Amygdala (tissue), 56 donors: ENCODE measurements at places on chromosomes 2 and 18.

DNA sequence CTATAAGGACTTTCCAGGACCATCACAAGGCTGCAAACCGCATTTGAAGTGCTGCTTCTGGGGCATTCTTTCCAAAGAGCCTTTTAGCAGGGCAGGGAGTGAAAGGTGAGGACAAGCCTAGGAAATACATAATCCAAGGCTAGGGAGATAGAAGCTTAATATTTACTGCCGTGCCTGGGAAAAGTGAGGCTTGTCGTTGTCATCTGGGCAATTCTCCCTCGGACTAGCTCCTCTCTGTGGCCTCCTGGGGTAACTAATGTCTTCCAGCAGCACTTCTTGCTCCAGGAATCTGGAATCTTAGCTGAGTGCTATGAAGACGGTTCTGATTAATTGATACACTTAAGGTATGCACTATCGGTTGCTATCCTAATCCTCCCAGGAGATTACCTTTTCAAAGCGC, 69.3 kb upstream of the ATL2 start:
- no peak for DNase-seq

DNA sequence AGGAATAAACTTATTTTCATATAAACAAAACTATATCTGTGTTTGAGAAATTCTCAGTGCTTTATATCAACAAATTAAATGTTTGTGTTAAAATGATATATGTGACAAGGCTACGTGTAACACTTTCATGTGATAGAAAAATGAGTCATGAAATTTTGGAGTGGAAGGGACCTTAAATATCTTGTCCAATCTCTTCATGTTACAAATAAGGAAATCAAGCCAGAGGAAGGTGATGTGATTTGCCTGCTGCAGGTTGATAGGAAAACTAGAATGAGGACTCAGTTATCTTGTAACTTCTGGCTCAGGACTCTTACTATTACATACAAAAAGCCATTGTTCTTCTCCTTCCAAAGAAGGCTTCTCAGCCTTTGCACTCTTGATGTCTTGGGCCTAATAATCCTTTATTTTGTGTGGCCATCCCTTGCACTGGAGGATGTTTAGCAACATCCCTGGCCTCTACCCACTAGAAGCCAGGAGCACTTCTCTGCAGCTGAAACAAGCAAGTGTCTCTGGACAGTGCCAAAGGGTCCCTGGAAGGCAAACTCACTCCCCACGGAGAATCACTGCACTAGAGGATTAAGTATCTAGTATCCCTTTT, 43.0 kb upstream of the NARS1 start:
- no peak for DNase-seq

GRCh38 chr2:167945660-167946368, 301.6 kb downstream of the STK39 start:
- DNase-seq: no peak

- no peak for DNase-seq
Observed at GRCh38 chr2:174613531-174613930, 15.9 kb upstream of the WIPF1 start.

DNA sequence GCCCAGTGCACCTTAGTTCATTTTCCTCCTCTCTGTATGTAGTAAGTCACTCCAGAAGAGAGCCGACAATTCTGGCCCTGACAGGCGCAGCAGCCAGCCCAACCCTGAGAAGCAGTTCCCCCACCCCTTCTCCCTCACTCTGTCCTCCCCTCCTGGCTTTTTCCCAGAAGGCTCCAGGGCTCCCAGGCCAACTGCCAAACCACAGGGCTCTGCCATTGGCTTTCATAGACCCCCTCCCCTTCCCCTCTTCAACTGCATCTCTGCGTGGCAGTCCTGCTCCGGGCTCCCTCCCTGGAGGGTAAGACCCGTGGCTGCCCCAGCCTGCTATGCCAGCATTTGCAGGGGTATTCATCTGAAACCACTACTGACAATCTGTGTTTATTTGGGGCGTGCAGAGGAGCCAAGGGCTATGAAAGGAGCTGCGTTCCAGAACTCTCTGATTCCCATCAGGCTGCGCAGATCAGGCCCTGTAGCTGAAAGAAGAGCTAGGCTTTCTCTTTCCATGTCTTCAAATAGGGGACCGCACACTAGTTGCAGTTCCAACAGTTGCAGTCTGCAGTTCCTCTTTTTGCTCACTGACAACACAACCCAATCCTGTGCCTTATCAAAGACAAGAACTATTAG, 388.6 kb upstream of the TNP1 start:
- DNase-seq: peak; percentile 57

DNA sequence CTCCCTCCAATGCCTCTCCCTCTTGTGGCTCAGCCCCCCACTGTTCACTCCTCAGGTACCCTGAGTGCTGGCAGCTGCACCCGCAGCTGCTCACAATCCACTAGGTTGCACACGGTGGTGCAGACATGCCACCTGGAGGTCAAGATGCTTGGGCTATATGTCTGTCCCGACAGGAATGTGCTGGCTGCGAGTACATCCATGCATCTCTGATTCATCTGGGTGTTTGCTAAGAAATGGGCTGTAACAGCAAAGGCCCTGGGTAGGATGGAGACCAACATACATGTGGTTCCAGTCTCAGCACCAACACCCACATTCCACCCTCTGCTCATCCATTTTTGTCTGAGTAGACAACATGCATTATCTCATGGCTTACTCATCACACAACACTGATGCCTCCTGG, 31.3 kb downstream of the ANKMY1 start:
- no peak for DNase-seq

GRCh38 chr2:158407031-158407430, 49.5 kb downstream of the CCDC148 start:
- no peak for DNase-seq

DNA sequence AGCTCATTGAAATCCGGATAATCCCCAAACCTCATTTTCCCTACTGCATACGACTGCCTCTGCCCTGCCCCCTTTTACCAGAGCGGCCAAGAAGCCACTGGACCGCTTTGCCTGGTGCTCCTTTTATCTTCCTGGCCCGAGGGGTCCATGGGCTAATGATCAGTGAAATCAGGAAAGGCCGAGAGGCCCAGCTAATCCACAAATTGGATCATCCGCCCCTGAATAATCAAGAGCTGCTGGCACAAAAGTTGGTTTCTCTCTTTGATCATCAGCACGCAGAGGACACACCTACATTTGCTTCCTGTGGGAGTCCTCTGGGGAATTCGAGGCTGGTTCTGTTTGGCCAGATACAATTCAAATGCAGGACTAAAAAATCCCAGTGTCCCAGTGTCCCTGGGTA, 144.5 kb downstream of the INSIG2 start:
- DNase-seq: no peak

- no peak for DNase-seq
Observed at GRCh38 chr2:1156059-1156458, 205.4 kb downstream of the SNTG2 start.

DNA sequence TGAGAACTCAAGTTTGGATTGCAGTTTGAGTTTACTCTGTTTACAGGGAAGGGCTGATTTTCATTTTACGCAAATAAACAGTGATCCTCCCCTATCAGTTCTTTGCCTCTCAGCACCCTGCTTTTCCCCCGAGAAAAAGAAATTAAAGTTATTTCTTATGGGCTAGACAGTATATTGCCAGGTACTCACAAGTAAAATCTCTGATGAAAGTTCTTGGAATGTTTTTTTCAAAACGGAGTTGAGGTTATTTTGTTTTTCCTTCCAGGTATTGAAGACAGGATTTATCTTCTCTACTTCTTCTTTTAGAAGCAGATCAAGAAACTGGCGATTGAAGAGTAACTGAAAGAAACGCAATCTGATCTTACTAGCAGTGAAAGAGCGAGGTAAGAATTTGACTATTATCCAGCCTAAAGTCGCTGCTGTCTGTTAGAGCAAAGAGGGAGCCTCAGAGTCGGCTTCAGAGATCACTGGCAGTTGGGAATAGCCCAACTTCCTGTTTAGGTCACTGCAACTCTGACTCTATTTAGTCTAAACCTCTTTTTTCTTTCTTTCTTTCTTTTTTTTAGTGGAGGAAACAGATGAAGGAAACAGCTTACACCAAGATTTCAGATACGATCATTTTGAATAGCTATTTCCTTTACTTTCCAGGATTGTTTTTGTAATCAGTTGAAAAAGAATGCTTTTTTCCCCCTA, at the start of gene TFPI:
Gene TFPI, minus strand, starts transcription at position 425 of the 693 bp plus-strand sequence. CDS start 50,667 bp downstream, outside the sequence.
- no peak for DNase-seq

- no peak for DNase-seq
Observed at GRCh38 chr18:22448238-22448637, 30.5 kb upstream of the CTAGE1 start.

DNA sequence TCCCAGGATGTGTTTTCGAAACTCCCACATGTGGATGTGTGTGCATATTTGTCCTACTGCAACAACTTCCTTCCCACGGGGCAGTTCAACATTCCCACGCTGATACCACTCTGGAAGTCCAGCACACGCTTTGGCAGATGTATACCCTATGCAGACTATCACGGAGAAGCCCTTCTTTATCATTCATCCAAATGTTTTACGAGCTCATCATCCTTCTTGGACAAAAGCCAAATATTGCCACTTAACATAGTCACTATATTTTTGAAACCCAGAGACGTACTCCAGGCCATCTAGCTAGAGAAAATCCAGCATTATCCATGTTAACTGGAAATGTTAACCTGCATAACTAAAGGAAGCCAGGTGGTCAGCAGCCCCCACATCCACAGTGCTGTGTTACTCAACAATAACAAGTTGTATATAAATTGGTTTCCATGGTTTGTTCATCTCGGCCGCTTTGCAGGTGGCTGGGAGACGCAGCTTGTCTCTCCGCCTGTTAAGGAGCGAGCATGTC, 131.5 kb downstream of the ZNF532 start:
- DNase-seq: no peak

GRCh38 chr2:241189856-241190201, 1.4 kb downstream of the ANO7 start:
- DNase-seq: no peak

DNA sequence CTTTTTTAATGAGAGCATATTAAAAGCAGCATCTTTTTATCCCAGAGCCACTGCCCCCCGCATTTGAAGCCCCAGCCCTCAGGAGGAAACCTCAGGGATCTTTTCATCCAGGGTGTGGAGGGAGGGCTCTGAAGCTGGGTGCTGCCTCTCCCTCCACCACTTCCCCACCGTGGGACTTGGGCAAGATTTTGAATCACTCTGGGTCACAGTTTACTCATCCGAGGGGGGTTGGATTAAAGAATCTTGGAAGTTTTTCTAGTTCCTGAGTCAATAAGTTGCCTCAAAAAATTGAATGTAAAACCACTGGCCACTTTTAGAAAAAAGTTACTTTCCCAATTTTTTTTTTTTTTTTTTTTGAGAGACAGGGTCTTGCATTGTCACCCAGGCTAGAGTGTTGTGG, 62.0 kb upstream of the ANKRD44 start:
- no peak for DNase-seq

DNA sequence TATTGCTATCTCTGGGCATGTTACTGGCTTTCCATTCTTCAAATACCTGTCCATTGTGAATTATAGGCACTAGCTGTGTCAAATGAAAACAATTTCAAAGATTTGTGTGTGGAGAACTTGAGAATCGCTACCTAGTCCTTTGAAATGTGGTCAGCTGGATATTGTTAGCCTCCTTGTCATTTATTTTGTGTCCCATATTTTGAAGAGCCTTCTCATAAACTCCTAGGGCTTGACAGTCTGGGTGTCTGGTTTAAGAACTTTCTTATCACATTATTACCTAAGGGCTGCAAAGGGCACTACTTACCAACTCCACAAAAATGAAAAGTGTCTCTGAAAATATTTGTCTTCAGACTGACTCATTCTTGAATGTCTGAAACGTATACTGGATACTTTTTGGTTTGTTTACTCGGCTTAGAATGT, 50.2 kb downstream of the COL4A3 start:
- DNase-seq: no peak

DNA sequence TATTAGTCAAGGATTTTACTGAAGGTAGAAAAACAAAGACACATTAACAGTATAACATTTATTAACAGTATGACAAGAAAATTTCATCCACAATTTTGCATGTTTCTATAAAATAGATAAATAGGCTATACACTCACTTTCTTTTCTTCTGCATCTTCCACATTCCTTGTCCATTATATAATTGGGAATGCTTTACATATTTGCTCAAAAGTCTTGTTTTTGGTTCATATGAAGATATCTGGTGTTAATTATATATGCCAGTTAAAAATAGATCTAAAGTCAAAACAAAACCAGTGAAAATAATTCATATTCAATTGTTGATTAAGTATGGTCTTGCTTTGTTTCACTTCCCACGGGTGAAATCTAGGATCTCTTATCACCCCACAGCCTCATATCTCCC, 53.4 kb downstream of the SERPINB7 start:
- no peak for DNase-seq

GRCh38 chr18:14961991-14962390, 214.0 kb downstream of the ANKRD30B start:
- no peak for DNase-seq
